ENCODE measurements at places on chromosomes 4 and X.

DNA sequence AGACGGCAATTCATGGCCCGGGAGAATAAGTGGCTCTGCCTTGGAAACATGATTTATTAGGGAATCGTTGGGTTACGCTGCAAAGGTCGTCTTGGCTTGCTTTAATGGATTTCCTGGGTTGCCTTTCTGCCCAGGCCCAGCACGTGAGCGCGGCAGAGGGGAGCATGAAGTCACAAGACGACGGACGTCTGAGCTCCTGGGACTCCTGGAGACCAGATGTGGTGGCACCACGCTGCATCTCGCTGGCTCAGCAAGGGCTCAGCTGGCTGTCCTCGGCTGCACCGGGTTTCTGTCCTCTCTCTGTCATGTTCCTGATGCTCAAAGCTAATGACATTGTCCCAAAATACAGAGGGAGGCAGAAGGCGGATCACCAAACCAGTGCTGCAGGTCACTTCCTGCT, 61.2 kb downstream of the C4orf50 start:
- DNase-seq = no peak

DNA sequence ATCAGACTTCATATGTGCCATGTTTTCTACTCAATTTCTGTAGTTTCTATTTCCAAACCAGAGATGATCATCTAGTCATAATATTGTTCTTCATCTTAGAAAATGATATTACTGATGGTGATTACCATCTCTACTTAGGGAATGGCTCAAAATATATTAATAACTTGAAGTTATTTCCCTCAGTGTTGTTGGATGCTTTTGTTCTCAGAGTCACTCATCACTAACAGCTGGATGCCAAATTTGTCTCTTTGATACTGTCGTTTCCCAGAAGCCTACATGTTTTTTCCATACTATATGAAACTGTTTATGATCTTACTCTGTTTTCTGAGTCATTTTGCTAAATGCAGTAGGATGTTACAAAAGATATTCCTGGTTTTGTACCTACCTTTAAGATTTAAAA, 8.9 kb downstream of the PGAM4 start:
- no peak for DNase-seq

DNA sequence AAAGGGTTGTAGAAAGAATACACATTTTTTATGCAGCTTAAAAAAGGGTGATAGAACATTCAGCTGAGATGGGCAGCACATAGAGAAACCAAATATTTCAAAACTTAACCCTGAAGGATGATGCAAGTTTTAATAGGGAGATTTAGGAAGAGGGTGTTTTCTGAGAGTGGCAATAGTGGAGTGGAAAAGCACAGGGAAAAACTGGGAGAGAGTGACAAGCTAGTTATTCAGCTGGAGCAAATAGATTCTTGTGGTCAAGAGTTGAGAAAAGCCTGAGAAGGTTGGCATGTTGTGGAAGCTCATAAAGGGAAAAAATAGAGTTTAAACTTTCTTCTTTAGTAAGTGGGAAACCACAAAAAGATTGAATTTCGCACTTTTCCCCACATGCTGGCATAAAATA, 359.6 kb upstream of the PITX2 start:
- DNase-seq = no peak

DNA sequence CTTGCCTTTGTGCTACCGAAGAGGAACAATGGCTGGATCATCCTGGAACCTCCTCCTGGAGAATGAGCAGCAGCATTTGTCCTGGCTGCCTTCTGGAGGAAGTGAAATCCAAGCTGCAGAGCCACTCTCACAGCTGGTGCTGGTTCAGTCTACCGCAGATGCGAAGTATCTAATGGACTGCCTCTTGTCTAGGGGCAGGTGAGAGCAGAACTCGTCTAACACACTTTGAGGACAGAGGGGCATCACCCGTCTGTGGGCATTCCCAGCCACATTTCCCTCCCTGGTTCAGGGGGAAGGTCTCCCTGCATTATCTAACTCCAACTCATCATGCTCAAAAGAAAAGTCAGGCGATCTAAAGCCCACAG, 338.2 kb upstream of the GATB start:
- no peak for DNase-seq

- no peak for DNase-seq
Observed at GRCh38 chr4:184664445-184665210, 15.1 kb downstream of the PRIMPOL start.

- DNase-seq = no peak
Observed at GRCh38 chr4:157115613-157116335, 39.8 kb downstream of the GLRB start.

DNA sequence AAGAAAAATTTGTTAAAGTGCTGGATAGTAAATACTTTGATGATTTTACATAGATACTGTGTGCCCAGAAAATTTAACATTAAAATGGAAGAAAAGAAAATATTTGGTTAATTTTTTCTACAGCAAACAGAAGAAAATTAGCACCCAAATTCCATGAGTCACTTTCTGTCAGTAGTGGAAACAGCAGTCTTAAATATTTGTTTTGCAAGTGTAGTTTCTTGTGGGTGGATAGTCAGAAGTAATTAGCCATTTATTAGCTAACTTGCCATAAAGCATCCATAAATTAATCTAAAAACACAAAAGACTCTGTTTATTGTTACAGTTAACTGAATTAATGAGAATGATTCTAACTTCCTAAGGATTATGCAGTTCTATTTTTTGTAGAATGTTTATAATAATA, 9.7 kb upstream of the UFSP2 start:
- no peak for DNase-seq

DNA sequence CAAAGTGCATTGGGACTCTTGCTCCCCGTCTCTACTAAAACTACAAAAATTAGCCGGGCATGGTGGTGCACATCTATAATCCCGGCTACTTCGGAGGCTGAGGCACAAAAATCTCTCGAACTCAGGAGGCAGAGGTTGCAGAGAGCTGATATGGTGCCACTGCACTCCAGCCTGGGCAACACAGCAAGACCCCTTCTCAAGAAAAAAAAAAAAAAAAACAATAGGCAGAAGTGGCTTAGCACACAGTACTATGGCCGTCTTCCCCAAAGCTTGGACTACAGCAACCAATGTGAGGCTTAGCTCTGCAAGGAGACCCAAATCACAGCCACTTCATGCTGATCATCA, 162.8 kb upstream of the PRDX4 start:
- DNase-seq = no peak

DNA sequence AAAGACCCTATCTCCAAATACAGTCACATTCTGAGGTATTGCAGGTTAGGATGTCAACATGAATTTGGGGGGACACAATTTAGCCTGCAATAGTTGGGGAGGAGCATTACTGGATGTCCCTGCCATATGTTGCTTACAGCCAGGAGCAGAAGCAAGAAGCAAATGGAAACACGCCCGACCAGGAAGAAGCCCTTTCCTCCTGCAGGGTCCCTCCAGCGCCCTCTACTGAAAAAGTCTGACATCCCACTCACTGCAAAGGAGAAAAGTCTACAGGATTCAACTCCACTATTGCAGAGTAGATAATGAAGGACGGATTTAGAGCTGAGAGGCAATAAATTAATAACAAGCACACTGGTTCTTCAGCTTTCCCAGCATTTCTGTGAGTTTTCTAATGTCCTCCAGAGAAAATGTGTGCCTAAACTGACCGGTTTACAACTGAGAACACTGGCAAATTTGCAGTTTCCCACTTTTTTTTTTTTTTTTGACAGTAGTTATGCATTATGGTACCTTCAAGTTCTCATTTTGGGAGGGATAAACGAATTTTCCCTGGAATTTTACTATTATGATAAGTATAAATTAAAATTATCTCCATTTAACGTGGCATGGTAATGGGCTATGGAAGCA, 31.7 kb downstream of the COQ2 start:
- peak; percentile 27 for DNase-seq

- no peak for DNase-seq
Observed at GRCh38 chrX:19005909-19006308, 22.0 kb upstream of the PHKA2 start.

GRCh38 chr4:10173037-10173753, 56.6 kb upstream of the WDR1 start:
- no peak for DNase-seq

- DNase-seq = no peak
Observed at GRCh38 chr4:174714393-174715211, 114.4 kb downstream of the GLRA3 start.

DNA sequence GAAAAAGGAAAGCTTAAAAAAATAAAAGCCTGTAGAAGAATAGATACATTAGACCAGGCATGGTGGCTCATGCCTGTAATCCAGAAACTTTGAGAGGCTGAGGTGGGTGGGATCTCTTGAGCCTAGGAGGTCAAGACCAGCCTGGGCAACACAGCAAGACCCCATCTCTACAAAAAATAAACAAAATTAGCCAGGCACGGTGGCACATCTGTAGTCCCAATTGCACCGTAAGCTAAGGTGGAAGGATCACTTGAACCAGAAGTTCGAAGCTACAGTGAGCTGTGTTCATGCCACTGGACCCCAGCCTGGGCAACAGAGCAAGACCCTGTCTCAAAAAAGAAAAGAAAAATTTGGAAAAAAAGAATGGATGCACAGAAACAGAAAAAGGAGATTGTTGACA, 149.4 kb downstream of the APBB2 start:
- DNase-seq = no peak

DNA sequence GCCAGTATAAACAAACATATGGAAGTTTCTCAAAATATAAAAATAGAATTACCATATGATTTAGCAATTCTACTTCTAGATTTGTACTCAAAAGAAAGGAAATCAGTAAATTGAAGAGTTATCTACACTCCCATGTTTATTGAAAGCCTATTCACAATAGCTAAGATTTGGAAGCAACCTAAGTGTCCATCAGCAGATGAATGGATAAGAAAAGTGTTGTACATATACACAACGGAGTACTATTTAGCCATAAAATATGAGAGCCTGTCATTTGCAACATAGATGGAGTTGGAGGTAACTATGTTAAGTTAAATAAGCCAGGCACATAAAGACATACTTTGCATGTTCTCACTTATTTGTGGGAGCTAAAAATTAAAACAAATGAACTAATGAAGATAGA, 257.8 kb downstream of the TEX13C start:
- DNase-seq = no peak

GRCh38 chr4:71711985-71712348, 71.9 kb downstream of the GC start:
- no peak for DNase-seq

DNA sequence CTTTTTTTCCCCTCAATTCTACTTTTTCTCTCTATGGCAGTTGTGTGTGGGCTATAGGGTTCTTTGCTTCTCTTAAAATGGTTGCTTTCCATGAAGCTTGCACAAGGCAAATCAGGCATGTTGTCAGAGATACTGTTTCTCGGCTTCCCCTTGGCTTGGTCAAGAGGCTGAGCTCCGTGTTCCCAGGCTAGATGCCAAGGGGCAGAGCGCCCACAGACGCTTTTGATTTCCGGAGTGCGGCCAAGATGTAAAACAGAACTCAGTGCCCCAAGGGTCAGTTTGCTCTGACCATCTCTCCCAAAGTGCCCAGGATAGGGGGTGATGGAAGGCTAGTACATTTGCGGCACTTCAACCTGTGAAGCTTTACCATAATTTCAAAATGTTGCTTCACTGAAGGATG, 64.2 kb upstream of the DIPK2B start:
- DNase-seq = no peak

GRCh38 chrX:790783-791360, 160.3 kb downstream of the SHOX start:
- DNase-seq = no peak

DNA sequence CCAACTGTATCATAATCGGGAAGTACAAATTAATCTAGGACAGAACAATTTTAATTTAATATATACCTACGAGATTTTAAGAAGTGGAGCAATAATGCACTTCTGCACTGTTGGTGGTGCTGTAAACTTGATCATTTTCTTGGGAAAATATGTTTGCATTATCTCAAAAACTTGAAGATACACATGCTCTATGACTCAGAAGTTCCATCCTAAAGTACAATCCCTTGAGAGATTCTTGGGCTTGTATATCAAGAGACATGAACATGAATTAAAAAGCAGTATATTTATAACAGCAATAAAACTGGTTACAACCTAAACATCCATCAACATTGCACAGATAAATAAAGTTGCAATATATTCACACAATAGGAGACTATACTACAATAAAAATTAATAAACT, 168.8 kb downstream of the CLCN4 start:
- DNase-seq = no peak

GRCh38 chr4:47340914-47341313, 122.6 kb downstream of the COMMD8 start:
- DNase-seq = no peak

- no peak for DNase-seq
Observed at GRCh38 chrX:63424063-63424462, 72.9 kb upstream of the SPIN4 start.

DNA sequence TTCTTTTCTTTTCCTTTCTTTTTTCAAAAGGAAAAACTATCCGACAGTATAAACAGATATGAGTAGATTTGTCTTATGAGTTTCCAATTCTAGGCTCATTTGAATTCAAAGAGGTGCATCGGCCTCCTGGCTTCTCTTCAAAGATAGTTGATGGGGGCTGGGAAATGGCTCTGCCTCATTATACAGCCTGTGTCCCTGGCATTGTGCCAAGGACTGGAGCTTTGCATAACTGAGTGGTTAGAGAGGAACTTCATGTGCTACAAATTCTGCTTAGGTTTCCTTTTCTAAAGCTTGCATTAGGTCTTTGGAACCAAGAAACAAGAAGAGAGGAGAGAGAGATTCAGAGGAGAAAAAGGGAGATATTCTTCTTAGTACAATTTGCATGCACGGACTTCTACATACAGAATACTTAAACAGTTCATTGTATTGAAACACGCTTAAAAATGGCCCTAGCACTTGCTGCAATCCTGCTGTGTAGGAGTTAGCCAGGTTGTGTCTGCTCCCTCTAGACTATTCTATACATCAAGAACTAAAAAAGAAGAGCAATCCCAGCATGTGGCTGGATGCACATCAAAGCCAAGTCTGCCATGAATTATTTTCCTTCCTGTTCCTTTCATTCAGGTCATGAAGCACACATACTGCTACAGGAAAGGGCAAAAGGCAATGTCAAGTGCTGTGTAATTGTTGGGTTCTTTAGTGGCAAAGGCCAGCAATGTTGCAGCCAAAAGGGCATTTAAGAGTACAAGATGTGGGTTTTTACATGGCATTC, 70.9 kb downstream of the INTS12 start:
- DNase-seq = no peak

DNA sequence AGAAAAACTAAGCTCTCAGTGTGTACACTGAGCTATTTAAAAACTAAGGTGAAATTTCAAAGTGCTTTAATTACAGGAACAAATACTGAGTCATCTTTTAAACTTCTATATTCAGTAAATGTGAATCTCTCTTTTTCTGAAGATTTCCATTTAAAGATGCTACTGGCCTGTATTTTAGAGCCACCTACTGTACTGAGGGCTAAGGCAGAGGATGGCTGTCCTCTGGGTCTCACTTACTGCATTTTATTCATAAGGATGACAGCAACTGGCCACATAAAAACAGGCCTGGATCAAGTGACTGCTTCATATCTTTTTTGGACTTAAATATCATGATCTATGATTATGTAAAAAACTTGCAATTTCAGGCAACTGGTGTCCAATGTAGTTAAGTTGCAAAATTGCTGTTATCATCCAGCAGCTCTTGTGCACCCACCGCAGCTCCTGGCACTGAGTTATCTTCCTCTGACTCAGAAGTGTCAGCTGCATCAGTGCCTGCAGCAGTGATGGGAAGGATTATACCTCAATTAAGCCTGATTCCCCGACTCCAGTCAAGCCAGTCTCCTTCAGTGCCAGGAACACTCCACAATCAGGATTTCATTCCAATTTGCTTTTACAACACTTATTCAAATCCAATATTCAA, 1073.7 kb downstream of the PDHA2 start:
- DNase-seq = no peak

All from stimulated activated CD8-positive, alpha-beta memory T cell treated with anti-CD3 and anti-CD28 coated beads, Interleukin-4, amount 100 ng/mL, for 4 hours (primary cell).